ENCODE measurements at places on chromosomes 4 and X.

- DNase-seq: no peak
These were observed 18.7 kb upstream of the PLCXD1 start for GRCh38 chrX:262381-262909.

DNA sequence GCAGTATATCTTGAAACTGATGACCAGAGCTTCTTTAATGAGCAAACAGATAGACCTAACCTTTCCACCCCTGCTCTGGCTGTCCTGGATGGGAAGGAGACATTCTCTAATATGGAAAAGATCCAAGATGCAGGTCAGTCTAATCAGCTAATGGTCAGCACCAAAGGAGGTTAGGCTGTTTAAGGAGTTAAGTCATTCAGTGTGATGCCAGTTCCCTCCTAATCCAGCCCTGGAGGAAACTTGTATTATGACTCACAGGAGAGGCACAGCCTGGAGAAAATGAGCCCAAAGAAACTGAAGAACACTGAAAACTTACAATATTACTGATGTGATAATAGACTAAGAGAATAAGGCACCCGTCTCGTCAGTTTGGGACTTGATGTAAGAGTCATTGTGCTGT lies 323.0 kb downstream of the HNRNPD start:
- DNase-seq: no peak

DNA sequence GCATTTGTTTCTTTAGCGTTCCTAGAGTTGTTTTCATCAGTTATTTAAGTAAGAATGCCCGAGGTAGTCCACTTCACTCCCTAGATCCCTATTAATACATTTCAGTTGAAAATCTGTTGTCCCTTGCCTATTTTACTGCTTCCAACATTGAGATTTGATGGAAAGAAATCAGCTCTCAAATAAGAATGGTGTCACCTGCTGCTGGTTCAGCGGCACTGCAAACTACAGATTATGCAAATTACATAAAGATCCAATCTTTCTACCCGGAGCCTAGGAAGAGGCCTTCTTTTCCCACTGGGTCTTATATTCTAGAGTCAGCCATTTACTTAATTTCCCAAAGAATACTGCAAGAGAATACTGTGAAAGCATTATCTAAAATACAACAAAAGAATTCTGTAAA lies 597.6 kb upstream of the MAGEB2 start:
- DNase-seq: no peak

GRCh38 chrX:139518475-139518874 lies 12.1 kb upstream of the F9 start:
- DNase-seq: no peak

DNA sequence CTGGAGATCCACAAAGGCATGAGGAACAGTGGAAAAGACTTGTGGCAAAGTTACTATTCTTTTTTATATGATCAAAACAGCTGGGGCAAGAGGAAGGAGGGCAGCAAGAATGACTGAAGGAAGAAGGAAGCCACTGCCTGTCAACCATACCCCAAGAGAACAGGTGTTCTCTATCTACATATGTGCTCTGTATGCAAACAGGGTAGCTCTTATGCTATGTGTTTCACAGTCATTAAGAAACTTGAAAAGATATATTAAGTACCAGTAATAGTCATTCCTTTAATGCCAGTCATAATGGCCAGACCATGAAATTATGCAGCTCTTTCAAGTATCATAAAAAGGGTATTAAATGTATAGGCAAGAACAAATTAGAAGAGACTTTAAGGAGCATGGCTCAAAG lies 363.9 kb downstream of the KLHL13 start:
- DNase-seq: no peak

GRCh38 chr4:119632216-119632615 lies 3.6 kb upstream of the PDE5A start:
- no peak for DNase-seq

DNA sequence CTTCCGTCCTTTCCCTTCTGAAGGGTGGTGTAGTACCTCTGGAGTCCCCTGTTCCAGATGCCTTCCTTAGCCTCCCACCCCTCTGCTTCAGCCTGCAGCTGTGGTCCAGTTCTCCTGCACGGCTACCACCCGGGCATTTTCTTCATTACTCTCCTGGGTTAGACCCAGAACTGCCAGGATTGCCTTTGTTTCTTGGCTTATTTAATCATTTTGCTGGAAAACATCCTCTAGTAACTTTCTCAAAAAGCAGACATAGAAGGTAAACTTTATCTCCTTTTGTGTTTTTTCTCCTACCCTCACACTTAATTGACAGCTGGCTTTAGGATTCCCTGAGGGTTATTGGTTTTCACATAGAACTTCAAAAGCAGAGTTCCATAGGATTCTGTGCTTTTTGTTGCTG lies 20.2 kb downstream of the ANAPC4 start:
- no peak for DNase-seq

DNA sequence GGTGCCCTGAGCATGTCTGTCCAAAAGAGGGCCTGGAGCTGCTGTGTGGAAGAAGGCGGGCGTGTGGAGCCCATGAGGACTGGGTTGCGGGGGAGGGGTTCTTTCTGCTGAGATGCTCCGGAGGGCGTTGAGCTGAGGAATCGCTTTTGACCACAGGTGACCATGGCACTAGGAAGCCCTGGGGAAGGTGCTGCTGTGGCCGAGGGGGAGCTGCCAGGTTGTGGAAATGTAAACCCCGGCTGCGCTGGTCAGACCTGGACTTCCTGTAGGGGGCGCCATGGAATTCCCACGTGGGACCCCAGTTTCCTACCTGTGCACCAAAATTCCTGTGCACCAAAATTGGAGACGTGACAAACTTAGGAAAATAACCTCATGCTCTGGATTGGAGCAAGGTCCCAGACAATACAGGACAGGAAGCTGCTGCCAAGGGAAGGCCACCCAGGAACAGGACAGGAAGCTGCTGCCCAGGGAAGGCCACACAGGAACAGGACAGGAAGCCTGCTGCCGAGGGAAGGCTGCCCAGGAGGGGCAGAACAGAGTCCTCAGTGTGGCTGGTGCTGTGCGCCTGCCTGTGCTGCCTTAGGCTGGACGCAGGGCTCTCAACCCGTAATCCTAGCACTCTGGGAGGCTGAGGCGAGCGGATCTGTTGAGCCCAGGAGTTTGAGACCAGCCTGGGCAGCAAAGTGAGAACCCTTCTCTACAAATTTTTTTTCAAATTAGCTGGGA lies 28.4 kb upstream of the UVSSA start:
- no peak for DNase-seq

GRCh38 chrX:150476164-150476699 lies 92.2 kb upstream of the MTM1 start:
- no peak for DNase-seq

- DNase-seq: peak; percentile 5
These were observed 224.2 kb downstream of the STIM2 start for GRCh38 chr4:27084685-27085361.

- DNase-seq: no peak
These were observed 41.8 kb downstream of the RPS6KA3 start for GRCh38 chrX:20224814-20225487.

DNA sequence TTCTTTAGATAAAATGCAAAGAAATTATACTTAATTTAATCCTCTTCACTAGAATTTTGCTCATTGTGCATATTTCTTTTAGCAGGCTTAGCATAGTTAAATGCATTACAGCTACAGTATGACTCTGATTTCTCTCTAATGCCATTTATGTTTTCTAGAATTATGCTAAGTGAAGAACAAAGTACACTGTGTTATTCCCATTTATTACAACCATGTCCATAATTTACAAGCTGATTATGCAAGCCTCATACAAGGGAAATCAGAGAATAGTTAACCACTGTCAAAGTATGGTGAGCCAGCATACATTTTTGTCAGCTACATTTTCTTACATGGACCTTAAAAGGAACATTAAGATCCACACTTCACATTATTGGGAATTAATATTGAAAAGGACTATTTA lies 99.1 kb downstream of the MAB21L2 start:
- no peak for DNase-seq

GRCh38 chr4:64893205-64893604 lies 484.0 kb upstream of the TECRL start:
- no peak for DNase-seq

- no peak for DNase-seq
These were observed 63.2 kb downstream of the CD40LG start for GRCh38 chrX:136711147-136711546.

- no peak for DNase-seq
These were observed 76.0 kb upstream of the MXD4 start for GRCh38 chr4:2337896-2338295.

DNA sequence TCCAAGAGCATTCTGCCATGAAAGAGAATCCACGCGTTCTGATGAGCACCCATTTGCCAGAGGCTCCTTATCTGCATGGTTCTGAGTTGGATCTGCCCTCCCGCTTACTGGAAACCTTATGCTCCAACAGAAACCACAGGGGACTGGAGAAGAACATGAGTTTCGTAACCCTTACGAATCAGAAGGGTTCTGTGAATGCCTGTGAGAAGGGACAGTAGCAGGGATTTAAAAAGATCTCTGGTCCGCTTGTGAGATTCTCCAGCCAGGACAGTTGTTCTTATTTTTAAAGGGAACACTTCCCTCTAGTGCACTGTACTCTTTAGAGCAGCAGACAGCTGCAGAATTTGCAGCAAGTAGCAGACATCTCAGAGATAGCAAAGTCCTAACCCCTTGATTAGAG lies 22.5 kb upstream of the CENPU start:
- DNase-seq: no peak

GRCh38 chrX:68354879-68355628 lies 78.2 kb downstream of the OPHN1 start:
- DNase-seq: no peak

- DNase-seq: no peak
These were observed 73.9 kb downstream of the PSAPL1 start for GRCh38 chr4:7360806-7361205.

DNA sequence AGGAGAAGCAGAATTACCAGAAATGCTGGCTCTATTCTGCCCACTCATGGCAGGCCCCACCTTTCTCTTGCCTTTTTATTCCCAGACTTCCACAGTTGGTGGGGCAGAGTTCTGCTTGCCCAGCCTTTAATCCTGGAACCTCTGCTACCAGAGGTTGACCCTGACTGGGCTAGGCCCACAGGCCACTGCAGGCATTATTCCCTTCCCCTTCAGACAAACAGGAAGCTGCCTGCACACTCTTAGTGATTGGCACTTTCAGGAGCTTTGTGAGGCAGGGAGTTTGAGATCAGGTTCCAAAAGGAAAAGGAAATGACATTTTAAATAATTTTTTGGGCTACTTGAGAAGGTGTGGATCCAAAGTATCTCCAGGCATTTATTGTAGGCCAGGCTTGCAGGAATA lies 18.8 kb downstream of the MSN start:
- DNase-seq: no peak

DNA sequence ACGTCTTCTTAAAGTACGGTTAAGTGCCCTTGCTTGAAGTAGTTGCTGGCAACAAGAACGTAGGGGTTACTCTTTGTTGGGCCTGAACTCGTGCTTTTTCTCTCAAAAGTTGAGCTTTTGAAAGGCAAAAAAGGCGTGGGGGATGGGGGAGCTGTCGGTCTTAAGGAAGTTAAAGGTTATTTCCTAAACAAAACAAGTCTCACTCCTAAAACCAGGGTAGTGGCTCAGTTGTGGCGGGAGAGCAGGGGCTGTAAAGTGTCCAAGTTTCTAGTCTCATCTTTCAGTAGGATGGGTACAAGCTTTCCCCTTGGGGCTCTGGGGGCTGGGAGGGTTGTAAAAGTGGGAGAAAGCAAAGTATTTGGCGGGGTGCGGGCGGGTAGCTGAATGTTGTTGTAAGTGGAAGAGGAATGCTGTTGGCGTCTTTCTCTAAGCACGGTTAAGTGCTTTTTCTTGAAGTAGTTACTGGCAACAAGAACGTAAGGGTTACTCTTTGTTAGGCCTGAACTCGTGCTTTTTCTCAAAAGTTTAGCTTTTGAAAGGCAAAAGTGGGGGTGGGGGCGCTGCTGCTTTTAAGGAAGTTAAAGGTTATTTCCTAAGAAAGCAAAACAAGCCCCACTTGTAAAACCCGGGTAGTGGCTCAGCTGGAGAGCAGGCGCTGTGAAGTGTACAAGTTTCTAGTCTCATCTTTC lies 904 bp upstream of the WDR1 start:
- no peak for DNase-seq

- DNase-seq: no peak
These were observed 83.5 kb upstream of the LIMCH1 start for GRCh38 chr4:41454423-41454822.

- DNase-seq: no peak
These were observed 56.4 kb downstream of the PDGFC start for GRCh38 chr4:156915221-156915620.

DNA sequence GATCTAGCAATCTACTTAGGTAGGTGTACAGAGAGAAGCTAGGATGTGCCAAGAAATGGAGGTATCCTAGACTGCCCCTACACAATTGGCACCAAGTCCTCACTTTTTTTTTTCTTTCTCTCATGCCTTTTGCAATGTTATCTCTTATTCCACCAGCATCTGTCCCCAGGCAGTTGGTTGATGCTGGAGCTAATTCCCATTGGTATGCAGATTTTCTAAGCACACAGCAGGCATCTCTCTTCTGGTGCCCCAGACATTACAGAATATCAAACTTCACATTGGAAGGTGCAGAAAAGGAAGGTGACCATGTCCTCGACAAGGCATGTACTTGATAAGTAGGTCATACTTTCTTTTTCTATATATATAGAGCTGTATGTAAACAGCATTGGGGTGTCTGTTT lies 21.6 kb downstream of the LUZP4 start:
- DNase-seq: no peak

DNA sequence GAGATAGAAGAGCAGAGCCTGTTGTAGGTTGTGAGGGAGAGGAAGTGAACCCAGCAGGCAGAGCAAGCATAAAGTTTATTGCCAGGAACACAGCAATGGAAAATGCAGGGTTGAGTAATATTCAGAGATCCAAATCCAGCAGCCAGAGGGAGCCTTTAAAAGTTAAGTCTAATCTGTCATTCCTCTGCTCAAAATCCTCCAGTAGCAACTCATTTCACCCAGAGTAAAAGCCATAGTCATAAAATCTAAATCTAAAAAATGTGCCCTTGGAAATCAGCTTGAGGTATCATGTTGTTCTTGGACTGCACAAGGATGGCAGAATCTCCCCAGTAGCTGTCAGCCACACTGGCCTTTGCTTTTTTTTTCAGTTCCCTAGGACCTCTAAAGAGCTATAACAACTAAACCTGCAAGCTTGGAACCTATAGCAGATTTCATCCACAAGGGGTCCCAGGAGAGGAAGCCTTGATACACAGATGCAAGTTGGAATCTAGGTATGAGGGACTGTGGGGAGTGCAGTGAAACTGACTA lies 62.9 kb upstream of the FRAS1 start:
- DNase-seq: no peak

DNA sequence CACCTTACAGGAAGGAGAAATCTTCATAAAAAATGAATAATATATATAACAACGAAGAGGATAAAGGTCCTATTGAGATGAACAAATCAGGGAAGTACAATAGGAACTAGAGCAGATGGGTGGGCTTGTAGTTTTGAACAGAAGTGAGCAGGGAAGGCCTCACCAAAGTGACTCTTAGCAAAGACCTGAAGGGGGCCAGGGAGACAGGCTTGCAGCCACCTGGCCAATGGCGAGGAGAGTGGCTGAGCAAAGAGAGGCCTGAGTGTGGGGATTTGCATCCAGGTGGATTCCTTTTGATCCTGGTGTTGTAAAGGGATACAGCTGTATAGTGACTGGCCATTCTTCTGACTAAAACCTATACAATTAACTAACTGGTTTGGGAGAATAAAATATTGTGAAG lies 354.1 kb downstream of the CAMK2D start:
- no peak for DNase-seq
